Midbrain (tissue), 1 donor: ENCODE measurements at places on chromosomes 7 and 10.

DNA sequence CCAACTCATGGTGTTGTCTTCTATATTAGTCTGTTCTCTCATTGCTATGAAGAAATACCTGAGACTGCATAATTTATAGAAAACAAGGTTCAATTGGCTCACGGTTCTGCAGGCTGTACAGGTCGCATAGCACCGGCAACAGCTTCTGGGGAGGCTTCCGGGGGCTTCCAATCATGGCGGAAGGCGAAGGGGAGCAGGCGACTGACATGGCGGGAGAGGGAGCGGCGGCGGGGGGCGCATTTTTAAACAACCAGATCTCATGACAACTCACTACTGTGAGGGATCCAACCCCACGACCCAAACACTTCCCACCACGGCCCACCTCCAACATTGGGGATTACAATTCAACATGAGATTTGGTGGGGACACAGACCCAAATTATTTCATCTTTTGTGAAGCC, 28.7 kb upstream of the GDI2 start:
- no peak for DNase-seq

DNA sequence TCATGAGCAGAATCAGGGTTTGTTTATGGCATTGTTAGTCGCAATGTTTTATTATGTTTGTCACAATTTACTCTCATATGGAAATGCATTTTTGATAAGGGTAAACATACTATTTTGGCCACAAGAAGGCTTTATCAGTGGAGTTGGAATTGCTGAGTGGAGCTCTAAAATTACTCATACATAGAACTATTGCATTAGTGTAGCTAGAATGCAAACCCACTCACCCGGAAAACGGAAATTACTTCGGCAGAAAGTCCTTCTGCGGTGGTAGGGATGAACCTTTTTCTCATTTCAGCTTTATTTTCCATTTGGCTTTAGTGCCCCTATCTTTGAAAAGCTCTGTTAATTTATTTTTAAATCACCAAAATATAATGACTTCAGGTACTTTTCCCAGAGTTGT, 42.8 kb upstream of the NPY start:
- DNase-seq: no peak

DNA sequence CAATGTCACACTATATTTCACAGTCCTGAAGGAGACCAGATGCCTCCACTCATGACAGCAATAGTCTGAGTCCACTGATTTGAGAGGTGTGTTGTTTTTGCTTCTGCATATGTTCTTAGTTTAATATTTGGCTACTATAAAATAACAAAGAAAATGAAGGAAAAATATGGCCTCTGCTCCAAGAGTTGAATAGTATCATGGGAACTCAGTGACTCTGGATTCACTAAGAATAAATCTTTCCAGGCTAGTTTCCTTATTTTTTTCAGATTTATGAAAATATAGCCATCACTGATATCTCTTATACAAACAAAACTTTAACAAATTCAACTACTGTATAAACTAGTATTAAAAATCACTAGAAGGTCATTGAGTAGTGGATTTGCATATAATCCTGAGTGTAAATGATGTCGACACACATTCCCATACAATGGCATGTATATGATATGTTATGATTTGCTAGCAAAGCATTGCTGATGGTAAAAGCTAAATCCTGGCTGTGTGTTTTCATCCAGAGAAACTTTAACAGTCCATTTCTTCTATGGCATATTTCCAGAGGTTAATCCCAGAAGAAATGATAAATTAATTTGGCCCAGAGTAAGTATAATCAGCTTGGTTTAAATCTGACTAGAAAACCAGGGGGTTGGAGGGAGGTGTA, 66.0 kb upstream of the VIPR2 start:
- no peak for DNase-seq

DNA sequence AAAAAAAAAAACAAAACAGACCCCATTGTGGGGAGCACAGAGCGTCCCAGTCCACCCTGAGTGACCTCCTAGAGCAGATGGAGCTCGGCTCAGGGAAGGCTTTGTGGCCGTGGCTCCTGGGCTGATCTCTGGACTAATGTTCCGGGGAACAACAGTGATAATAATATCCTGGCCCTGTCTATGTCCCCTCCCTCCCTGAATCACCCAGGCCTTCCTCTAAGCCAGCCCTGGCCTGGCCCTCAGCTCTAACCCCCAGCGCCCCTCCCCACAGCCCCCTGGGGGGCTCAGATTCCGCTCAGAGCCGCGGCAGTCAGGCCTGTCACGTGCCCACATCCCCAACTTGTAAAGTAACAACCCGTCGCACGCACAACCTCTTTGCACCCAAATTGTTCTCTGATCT, 48.3 kb downstream of the MICALL2 start:
- no peak for DNase-seq

- DNase-seq: no peak
These were observed 23.5 kb upstream of the CARD11 start for GRCh38 chr7:3067193-3067592.

- no peak for DNase-seq
These were observed 132.6 kb upstream of the PDLIM1 start for GRCh38 chr10:95423164-95424005.

GRCh38 chr7:127983804-127984332, 47.4 kb downstream of the LRRC4 start:
- no peak for DNase-seq

DNA sequence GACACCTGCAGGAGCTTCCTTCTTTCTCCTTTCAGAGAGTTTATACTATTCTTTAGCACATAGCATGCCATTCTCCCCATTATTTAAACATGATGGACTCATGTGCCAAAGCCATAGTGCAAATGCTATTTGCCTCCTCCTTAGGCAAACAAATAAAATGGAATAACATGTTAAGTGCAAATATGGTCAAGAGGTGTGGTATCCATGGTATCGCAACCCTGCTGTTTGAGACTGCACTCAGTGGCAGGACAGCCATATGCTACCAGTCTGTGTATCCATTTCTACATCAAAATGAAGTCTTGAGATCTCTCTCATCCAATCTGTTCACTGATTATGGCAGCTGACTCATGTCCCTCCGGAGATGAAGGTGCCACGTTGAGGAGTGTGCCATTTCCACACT, 22.8 kb downstream of the HEPACAM2 start:
- DNase-seq: no peak

DNA sequence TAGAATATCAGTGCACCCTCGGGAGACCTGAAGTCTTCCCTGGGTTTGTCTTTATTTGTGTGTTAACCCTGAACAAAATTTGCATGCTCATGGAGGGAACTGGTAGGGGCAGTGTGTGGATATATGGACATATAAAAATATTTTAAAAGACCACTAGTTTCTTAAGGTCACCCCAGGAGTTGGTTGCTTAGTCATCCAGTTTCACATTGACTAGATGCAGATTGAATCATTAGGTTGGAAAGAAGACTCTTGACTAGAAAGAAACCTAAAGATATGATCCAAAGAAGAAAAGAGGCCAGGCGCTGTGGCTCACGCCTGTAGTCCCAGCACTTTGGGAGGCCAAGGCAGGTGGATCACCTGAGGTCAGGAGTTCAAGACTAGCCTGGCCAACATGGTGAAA, 137.1 kb downstream of the KAT6B start:
- no peak for DNase-seq

DNA sequence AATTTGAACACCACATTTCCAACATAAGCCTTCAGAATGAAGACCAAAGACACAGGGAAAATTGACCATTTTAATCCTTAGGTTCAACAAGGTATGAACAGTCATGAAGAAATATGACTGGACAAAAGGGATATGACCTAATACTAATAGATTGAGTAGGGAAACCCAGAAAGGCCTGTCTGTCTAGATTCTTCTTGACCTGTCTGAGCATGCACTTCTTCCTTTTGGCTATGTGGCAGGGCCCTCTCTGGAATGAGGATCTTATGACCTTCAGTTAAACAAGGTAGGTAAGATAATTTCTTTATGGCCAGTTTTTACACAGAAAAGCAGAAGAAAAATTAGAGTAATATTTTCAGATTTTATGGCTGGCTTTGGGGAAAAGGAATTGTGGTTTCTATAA, 3.0 kb upstream of the PHYHIPL start:
- DNase-seq: no peak

GRCh38 chr7:2042650-2043049, 190.1 kb downstream of the MAD1L1 start:
- DNase-seq: no peak

DNA sequence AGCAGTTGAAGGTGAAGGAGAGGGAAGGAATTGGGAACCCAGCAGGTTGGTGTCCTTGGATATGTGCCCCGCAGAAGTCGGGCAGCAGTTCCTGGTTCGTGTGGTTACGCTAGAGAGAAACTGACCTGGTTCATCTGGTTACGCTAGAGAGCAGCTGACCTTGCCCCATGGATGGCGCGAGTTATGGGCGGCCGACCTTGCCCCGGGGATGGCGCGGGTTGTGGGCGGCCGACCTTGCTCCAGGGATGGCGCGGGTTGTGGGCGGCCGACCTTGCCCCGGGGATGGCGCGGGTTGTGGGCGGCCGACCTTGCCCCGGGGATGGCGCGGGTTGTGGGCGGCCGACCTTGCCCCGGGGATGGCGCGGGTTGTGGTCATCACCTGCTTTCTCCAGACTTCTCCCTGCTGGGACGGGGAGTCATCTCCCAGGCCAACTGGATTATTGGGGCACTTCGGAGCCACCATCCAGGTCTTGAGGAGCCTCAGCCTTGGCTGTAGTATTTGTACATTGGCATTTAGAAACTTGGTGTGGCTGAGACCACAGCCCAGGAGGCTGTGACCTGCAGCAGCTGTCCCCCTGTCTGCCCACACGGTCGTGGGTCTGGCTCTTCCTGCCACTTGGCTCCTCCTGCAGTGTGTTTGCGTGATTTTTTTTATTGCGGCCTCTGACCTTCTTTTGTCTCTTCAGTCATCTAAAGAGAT, 6.1 kb downstream of the GET4 start:
- no peak for DNase-seq
